ENCODE measurements at places on chromosomes 11 and 22.

- DNase-seq = peak; percentile 89
These were observed 398 bp upstream of the ATG16L2 start for GRCh38 chr11:72813740-72814285.

DNA sequence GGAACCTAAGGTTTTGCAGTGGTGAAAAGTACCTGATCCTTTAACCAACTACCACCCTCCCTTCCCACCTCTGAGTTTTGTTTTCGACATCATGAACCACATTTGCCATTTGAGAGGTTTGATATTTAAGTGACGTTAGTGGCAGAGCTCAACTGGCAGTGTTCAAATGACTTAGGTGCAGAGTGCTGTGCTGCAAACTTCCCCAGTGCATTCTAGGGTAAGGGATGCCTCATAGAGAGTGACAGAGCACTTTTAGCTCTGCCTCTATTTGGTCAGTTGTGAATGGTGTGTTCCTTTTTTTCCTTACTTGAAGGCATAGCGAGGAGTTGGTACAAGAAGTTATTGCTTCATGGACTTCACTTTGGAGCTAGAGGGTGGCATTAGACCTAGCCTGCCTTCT is 9.4 kb downstream of the BMAL1 start:
- DNase-seq = no peak

DNA sequence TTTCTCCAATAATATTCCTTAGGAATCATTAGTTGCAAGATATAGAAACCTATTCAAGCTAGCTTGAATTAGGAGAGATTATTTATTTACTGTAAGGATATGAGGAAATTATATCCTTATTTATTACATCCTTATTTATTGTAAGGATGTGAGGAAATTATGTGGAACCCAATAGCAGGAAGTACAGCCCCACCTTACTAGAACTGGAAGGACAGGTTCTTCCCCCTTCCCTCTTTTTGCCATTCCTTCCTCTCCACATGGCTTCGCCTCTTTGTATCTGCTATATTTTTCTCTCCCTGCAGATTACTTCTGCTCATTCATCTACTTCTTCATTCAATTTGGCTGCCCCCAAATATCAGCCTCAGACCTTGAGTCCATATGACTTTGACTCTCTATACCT is 49.5 kb upstream of the B3GNT6 start:
- DNase-seq = no peak

DNA sequence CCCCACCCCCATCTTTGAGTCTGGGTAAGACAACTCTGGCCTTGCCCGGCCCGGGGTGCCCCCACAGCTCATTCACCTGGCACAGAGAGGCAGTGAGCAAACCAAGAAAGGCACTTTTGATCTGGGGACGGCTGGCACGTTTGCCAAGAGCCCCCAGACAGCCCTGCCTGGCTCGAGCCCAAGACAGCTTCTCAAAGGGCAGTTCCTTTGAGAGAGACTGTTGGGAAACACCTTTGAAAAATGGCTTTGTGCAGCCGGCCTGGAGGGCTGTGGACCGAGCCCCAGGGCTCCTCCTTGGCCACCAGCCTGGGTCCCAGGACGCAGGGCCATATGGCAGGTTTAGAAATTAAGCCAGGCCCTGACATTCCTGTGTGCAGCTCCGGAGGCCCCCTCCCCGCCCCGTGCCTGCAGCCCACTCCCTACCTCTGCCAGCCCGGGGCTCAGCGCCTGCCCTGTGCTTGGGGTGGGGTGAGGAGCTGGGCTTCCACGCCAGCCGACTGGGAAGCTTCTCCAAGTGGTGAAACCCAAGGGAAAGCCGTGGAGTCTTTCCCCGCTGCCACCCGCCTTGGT is 50.2 kb upstream of the SMIM38 start:
- peak; percentile 61 for DNase-seq
